ENCODE measurements at places on chromosomes 4 and X. TPM values are rescaled to one million over a fixed set of nuclear protein-coding genes. Genes with fewer than 3 reads are reported as not detected.

DNA sequence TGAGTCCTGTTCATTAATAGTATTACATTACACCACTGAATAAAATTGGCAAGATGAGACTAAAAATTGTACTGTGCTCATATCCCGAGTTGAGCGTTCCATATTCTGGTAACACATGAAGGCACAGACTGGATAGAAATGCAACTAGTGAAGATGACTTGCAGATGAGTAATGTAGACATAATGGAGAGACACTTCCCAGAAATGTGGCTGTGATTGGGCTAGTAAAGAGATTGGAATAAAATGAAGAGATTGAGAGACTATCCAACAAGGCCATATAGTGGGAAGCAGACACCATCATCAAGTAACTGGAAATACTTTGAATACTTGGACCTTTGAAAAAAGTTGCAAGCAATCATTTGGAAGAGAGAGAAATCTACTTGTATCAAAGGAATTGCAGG lies 77.3 kb downstream of the DCAF8L1 start:
- no peak for DNase-seq

The MUC7 gene
- not detected for total RNA-seq

- no peak for DNase-seq
Observed at GRCh38 chr4:107747748-107748486, 27.9 kb upstream of the PAPSS1 start.

DNA sequence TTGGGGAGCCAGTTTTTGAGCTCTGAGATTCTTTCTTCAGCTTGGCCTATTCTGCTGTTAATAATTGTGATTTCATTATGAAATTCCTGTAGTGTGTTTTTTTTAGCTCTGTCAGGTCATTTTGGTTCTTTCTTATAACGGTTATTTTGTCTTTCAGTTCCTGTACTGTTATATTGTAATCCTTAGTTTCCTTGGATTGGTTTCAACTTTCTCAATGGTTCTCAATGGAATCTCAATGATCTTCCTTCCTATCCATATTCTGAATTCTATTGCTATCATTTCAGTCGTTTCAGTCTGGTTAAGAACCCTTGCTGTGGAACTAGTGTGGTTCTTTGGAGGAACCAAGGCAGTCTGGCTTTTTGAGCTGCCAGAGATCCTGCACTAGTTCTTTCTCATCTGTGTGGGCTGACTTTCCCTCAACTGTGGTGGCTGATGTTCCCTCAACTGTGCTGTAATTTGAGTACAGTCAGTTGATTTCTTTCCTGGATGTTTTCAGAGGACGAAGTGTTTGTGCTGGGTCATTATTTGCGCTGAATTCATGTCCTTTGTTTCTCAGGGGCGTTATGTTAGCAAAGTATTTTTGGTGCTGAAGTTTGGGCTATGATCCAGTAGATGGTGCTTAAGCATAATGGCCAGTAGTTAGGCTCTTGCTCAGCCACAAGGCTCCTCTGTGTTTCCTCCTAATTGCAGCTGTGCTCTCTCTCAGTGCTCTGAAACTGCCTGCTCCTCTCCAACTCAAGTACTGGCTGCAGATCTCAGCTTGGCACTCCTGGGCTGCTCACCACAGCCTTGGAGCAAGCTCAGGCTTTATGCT lies 27.5 kb downstream of the ENPEP start:
- no peak for DNase-seq

- no peak for DNase-seq
Observed at GRCh38 chrX:13001961-13002671, 27.2 kb downstream of the TMSB4X start.

The ARX gene
- 0.61 TPM for total RNA-seq

- DNase-seq: peak; percentile 7
Observed at GRCh38 chr4:138555108-138555507, 313.0 kb upstream of the SLC7A11 start.

The C4orf50 gene
- total RNA-seq: 6.4 TPM

DNA sequence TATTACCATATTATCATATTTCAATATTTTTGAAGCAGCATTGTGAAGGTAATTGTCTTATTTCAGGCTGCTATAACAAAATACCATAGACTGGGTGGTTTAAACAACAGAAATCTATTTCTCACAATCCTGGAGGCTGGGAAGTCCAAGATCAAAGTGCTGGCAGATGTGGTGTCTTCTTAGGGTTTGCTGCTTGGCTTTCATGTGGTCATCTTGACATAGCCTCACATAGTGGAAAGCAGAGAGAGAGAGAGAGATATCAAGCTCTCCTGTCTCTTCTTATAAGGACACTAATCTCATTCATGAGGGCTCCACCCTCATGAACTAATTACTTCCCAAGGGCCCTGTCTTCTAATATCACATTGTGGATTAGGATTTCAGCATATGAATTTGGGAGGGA lies 119.7 kb upstream of the NUDT6 start:
- DNase-seq: no peak

GRCh38 chr4:21954916-21955315 lies 6.3 kb upstream of the KCNIP4 start:
- DNase-seq: peak; percentile 14

The TLR8 gene
- 2.1 TPM for total RNA-seq

DNA sequence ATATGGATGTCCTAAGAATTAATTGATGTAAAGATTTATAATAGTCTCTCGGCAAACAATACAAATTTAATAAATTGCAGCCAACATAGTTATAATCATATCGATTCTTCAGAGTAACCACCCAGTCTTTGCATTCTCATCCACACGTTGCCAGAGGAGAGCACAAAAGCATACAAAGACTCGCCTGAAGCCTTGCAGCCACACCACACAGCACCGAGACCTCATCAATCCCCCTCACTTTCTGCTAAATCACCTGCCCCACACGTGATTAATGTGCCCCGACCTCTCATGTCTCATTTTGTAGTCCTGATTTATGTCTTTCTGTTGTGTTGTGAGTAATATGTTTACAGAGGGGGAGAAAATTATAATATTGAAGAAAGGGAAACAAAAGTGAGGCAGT lies 510.4 kb downstream of the TRIML1 start:
- peak; percentile 7 for DNase-seq

GRCh38 chrX:69067841-69068240 lies 97.4 kb downstream of the PJA1 start:
- no peak for DNase-seq

DNA sequence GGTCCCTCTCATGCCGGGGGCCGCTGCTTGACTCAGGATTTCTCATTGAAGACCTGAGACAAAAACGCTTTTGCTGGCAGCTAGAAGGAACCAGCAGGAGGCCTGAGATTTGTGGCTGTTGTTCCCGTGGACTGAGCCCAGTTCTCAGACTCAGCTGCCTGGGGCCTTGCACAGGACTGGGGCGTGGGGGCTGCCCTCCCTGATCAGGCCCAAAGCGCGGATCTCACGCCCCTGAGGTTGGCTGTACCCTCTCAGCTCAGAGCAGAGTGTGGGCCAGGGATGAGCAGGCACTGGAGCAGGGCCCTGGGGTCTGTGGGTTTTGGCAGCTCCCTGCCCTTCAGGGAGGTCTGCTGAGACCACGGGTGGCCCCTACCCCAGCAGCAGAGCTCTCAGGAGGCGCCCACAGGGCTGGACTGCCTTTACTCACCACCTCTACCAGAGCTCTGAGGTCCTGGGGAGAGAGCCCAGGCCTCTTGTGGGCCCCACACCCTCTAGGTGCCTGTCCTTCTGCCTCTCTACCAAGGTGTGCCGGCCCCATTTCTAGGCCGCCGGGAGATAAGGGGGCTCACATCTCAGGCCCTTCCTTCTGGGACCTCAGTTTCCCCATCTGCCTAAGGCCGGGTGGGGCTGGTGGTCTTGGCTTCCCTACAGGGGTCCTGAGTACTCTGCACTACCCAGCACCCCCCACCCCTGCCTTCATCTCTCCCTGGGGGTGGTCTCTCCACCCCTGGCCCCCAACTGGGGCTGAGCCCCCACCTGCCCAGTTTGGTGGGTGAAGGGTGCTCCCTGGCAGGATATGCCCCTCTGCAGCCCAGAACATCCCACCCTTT lies 5.6 kb downstream of the MSANTD1 start:
- no peak for DNase-seq
